ENCODE measurements at places on chromosomes 16 and 17.

DNA sequence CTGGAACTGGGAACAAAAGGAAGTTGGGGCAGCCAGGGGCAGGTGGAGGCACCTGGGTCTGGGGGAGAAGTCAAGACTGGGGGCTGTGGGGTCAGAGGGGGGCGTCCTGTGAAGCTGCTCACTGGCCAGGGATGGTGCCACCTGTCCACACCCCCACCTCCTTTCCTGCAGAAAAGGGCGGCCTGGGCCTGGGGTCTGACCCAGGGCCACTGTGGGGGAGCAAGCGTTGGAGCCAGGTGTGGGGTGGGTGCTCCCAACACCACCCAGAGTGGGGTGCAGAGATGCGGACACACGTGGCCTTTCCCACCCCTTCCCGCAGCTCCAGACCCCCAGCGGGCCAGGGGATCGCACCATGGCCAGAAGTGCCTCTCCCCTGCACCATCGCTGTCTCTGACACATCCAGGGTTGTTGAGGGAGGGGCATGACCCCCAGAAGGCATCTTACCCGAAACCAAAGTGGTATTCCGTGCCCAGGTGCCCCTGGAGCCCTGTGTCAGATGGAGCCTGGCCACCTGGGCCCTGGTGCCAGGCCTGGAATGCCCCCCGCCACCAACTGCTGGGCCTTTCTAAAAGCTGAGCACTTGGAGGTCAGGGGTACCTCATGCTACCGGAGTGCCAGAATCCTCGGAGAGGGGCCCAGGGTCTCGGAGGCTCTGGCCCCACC is 2.6 kb upstream of the SLC16A3 start:
- no peak for DNase-seq

DNA sequence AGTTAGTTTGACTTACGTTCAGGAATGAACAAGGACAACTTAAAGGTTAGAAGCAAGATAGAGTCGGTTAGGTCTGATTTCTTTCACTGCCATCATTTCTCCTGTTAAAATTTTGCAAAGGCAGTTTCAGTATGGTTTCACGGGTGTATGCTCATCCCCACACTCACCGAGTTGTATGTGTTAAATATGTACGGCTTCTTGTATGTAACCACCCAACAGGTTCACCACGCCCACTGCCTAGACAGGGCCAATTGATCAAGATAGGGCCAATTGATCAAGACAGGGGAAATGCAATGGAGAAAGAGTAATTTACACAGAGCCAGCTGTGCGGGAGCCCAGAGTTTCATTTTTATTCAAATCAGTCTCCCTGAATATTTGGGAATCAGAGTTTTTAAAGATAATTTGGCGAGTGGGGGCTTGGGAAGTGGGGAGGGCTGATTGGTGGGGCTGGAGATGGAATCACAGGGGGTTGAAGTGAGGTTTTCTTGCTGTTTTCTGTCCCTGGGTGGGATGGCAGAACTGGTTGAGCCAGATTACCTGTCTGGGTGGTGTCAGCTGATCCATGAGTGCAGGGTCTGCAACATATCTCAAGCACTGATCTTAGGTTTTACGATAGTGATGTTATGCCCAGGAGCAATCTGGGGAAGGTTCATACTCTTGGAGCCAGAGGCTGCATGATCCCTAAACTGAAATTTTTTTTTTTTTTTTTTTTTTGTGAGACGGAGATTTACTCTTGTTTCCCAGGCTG is 62.4 kb upstream of the PLCG2 start:
- no peak for DNase-seq

DNA sequence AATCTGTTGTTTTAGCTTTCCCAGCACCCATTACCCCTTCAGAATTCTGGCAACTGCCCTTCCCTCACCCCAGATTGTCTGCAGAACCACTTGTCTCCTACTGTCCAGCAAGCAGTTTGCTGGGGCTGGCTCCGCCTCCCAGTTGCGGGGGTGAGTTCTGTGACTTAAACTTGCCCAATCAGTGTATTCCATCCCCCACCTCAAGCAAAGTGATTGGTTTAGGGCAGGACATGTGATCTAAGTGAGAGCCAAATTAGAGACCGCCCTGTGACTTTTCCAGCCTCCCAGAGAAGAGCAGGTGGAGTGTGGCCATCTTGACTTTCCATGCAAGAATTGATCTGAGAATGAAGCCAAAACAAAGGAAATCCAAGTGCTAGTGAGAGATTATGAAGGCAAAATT is 22.7 kb upstream of the SRCIN1 start:
- peak; percentile 14 for DNase-seq

- no peak for DNase-seq
Measured at GRCh38 chr17:59620518-59621259, 994 bp downstream of the CLTC start.

GRCh38 chr17:5237541-5238016 is 2.9 kb upstream of the SCIMP start:
- DNase-seq = no peak

DNA sequence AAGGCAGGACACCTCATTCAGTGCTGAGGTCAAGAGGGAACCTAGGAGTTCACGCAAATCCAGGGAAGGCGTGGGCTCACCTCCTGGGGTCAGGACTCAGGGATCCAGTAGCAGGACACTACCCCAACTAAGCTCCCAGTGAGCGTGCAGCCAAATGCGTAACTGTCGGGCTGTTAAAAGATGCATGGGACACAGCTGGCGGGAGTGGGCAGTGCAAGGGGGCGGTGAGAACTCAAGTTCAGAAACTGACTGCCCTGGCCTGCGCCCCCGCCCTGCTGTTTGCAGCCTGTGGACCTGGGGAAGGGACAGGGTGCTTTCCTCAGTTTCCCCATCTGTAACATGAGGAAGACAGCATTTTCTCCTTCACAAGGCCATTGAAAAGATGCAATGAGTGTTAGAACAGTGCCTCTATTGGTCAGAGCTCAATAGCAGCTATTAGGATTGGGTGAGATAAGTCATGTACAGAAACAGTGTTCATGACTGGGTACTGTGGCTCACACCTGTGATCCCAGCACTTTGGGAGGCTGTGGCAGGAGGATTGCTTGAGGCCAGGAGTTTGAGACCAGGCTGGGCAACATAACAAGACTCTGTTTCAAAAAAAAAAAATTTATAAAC is 20.2 kb downstream of the CDIPT start:
- DNase-seq = no peak

- DNase-seq = no peak
Measured at GRCh38 chr16:81440888-81441761, 3.5 kb upstream of the CMIP start.
